ENCODE measurements at places on chromosomes 13 and 19. TPM values are rescaled to one million over a fixed set of nuclear protein-coding genes. Genes with fewer than 3 reads are reported as not detected.

DNA sequence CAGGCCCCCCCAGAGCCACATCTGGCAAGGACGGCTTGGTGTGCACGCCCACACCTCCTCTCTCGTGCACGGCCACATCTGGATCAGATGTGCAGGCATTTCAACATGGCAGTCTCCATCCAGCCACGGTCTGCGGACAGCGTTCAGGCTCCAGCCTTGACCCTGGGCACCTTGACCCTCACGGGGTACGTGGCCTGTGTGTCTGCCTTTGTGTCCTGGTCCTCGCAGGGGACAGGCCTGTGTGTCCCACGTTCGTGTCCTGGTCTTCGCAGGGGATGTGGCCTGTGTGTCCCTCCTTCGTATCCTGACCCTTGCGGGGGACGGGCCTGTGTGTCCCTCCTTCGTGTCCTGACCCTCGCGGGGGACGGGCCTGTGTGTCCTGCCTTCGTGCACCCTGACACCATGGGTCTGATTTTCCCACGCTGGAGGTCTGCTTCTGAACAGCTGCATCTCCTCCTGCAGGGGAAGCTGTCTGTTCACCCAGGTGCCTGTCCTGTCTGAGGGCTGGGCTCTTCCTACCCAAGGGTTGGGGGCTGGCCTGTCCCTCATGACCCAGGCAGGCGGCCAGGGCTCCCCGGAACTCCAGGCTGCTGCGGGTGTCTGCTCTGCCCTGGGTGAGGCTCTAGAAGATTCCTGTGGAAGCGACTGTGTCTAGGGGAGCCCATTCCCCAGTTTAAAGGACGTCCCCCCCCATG lies 25.3 kb downstream of the RASA3 start:
- peaks cover 6% of the 10 kb centered on the region for H3K27me3 ChIP-seq
- DNase-seq = no peak
- no peak overlapping the region for H3K27ac ChIP-seq
- H3K36me3 ChIP-seq = no peaks in the 10 kb centered on the region
- H3K4me3 ChIP-seq = no peak overlapping the region
- H3K4me1 ChIP-seq = peaks cover 24% of the 10 kb centered on the region

DNA sequence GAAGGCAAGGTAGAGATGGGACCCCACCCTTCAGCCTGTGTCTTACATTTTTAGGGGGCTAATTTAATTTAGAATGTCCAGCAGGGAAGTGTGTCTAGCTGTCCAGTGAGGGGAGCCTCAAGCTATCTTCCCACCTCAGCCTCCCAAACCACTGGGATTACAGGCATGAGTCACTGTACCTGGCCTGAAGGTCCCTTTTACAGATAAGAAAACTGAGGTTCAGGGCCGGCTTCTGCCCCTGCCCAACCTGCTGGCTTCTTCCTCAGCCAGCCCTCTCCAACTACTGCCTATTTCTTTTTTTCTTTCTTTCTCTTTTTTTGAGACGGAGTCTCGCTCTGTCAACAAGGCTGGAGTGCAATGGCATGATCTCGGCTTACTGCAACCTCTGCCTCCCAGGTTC lies 19.4 kb upstream of the HOMER3 start:
- no peaks in the 10 kb centered on the region for H3K36me3 ChIP-seq
- no peak overlapping the region for H3K4me3 ChIP-seq
- no peaks in the 10 kb centered on the region for H3K4me1 ChIP-seq

DNA sequence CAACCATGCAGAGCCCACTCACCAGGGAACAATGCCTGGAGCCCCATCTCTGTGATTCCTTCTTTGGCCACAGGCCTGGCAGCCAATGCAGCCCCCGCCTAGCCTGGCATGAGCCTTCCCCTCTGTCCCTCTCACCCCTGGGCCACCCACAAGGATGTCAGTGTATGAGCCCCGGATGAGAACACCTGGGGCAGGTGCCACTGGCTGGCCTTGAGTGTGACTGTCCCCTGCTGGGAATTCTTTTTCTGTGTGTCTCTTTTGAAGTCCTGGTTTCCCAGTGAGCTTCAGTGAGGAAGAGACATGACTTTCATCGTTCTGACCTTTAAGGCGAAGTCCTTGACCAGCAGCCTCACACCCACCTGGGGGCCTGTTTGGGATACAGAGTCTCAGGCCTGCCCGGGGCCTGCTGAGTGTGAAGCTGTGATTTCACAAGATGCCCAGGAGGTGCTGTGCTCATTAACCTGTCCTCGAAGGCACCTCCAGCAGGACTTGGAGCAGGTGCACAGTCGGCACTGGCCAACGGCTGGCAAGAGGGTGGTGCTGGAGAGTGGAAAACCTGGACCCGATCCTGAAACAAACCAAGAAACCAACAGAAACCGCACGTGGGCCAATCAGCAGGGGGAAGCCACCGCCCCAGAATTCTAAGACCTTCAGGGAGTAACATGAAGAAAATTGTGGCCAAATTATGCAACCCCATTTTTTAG lies 27.4 kb upstream of the SPACA7 start:
- H3K4me3 ChIP-seq = no peak overlapping the region
- peaks cover 19% of the 10 kb centered on the region for H3K4me1 ChIP-seq
- DNase-seq = no peak
- H3K27me3 ChIP-seq = peaks cover 86% of the 10 kb centered on the region
- no peak overlapping the region for H3K27ac ChIP-seq

- H3K27me3 ChIP-seq = peaks cover 14% of the 10 kb centered on the region
- H3K36me3 ChIP-seq = no peaks in the 10 kb centered on the region
- no peak overlapping the region for H3K4me3 ChIP-seq
- H3K4me1 ChIP-seq = no peaks in the 10 kb centered on the region
- no peak overlapping the region for H3K27ac ChIP-seq
Measured at GRCh38 chr13:102328909-102329308, 72.9 kb downstream of the FGF14 start.

DNA sequence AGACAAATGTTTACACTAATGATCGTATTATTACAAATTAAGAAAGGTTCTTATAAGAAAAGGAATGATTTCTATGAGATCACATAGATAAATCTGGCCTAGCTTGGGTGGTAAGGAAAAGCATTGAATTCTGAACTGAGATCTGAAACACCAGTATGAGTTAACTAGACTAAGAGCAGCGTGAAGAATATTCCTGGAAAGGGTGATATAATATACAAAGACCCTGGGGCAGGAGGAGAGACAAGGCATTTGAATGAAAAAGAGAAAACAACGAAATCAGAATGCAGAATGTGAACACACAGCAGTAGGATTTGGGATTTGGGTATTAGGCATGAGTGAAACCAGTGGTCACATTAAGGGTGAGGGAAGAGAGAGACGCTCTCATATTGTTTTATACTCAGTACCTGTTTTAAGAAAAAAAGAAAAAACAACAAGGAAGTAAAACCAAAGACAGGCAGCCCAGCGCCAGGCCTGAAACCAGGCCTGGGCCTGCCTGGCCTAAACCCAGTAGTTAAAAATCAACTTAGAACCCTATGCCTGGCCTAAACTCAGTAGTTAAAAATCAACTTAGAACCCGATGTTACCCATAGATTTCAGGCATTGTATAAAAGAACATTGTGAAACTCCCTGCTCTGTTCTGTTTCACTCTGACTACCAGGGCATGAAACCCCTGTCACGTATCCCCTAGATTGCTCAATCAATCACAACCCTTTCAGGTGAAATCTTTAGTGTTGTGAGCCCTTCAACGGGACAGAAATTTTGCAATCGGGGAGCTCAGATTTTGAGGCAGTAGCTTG lies 287.1 kb downstream of the ITGBL1 start:
- H3K27ac ChIP-seq = no peak overlapping the region
- H3K27me3 ChIP-seq = no peaks in the 10 kb centered on the region
- no peak overlapping the region for H3K4me3 ChIP-seq

DNA sequence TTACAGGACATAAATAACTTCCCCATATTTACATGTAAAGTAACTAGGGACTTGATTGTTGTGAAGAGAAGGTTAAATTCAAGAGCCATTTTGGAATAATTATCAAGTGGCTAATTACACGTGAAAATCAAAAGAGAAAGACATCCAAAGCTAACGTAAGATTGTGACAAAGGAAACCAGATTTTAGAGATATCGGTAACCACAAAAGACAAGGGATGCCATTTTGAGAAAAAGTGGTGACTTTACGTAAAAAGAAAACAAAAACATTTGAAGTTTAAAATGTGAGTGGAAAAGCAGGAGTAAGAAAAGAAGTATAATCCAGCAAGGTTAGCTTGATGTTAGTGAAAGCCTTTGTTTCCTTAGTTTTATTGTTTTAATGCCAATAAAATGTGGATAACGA lies 10.9 kb upstream of the VWA8 start:
- no peaks in the 10 kb centered on the region for H3K36me3 ChIP-seq
- no peaks in the 10 kb centered on the region for H3K27me3 ChIP-seq
- no peak overlapping the region for H3K27ac ChIP-seq
- no peak overlapping the region for H3K4me3 ChIP-seq

GRCh38 chr19:28899703-28900102 lies 313.2 kb downstream of the UQCRFS1 start:
- H3K27me3 ChIP-seq = peaks cover 11% of the 10 kb centered on the region
- no peak overlapping the region for H3K27ac ChIP-seq
- no peak for DNase-seq
- H3K4me3 ChIP-seq = no peak overlapping the region
- no peaks in the 10 kb centered on the region for H3K36me3 ChIP-seq

- no peak overlapping the region for H3K27ac ChIP-seq
- peaks cover 30% of the 10 kb centered on the region for H3K27me3 ChIP-seq
- peaks cover 6% of the 10 kb centered on the region for H3K4me1 ChIP-seq
- H3K4me3 ChIP-seq = no peak overlapping the region
- DNase-seq = peak; percentile 64
- no peaks in the 10 kb centered on the region for H3K36me3 ChIP-seq
Measured at GRCh38 chr13:111912453-111912866, 154.5 kb upstream of the SOX1 start.

- H3K27me3 ChIP-seq = no peaks in the 10 kb centered on the region
- no peak overlapping the region for H3K4me3 ChIP-seq
- peaks cover 4% of the 10 kb centered on the region for H3K36me3 ChIP-seq
- H3K4me1 ChIP-seq = peaks cover 31% of the 10 kb centered on the region
- H3K27ac ChIP-seq = no peak overlapping the region
- DNase-seq = no peak
Measured at GRCh38 chr13:44876782-44877324, 112.4 kb downstream of the NUFIP1 start.

GRCh38 chr19:57664269-57665127 lies 4.2 kb upstream of the ZSCAN4 start:
- peak overlapping the region; percentile 88 for H3K4me3 ChIP-seq
- peak; percentile 72 for DNase-seq

- H3K27me3 ChIP-seq = no peaks in the 10 kb centered on the region
- peaks cover 11% of the 10 kb centered on the region for H3K4me1 ChIP-seq
- no peak overlapping the region for H3K27ac ChIP-seq
- H3K4me3 ChIP-seq = no peak overlapping the region
- no peaks in the 10 kb centered on the region for H3K36me3 ChIP-seq
Measured at GRCh38 chr13:71661921-71662320, 205.1 kb downstream of the DACH1 start.

- H3K27ac ChIP-seq = no peak overlapping the region
- H3K27me3 ChIP-seq = no peaks in the 10 kb centered on the region
- peaks cover 22% of the 10 kb centered on the region for H3K4me1 ChIP-seq
- H3K36me3 ChIP-seq = peaks cover 4% of the 10 kb centered on the region
- DNase-seq = no peak
Measured at GRCh38 chr19:1947651-1948209, 6.8 kb downstream of the CSNK1G2 start.

DNA sequence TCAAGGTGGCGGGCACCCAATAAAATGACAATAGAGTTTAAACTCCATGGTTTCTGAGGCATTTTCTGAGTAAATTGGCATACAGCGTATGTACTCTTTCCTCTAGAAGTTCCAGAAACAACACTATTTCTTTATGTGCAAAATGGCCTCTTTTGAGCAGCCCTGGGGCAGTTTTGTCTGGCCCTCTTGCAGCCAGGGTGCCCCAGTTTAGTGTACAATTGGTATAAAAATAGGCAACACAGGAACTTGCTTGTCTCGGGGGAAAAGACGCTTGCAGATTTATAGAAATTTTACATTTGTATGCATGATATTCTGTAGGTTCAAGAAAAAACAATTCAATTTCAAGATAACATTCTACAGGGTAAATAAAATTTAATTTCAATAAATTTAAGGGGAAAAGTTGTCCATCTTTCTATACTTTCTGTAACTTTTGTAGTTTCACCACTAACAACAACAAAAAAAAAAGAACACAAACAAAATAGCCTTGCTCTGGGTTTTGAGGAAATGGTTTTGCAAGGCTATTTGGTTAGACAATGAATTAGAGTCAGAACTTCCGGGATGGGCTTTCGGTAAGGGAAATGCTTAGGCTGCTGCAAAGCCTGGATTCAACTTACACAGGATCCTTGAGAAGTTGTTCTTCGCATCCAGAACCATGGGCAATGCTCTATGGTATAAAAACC lies 45.3 kb downstream of the LRCH1 start:
- H3K4me1 ChIP-seq = peaks cover 58% of the 10 kb centered on the region
- no peak for DNase-seq
- H3K4me3 ChIP-seq = no peak overlapping the region
- no peaks in the 10 kb centered on the region for H3K27me3 ChIP-seq

GRCh38 chr19:8308891-8309291 lies 733 bp upstream of the CD320 start:
- H3K27ac ChIP-seq = peak overlapping the region; percentile 73
- H3K27me3 ChIP-seq = peaks cover 3% of the 10 kb centered on the region
- H3K36me3 ChIP-seq = peaks cover 3% of the 10 kb centered on the region
- peak overlapping the region; percentile 95 for H3K4me3 ChIP-seq
- peaks cover 13% of the 10 kb centered on the region for H3K4me1 ChIP-seq

- H3K27me3 ChIP-seq = peaks cover 15% of the 10 kb centered on the region
- peaks cover 8% of the 10 kb centered on the region for H3K4me1 ChIP-seq
- no peak overlapping the region for H3K4me3 ChIP-seq
- no peak for DNase-seq
- no peaks in the 10 kb centered on the region for H3K36me3 ChIP-seq
Measured at GRCh38 chr13:31594056-31594455, 145.3 kb upstream of the RXFP2 start.

GRCh38 chr19:56639217-56639616 lies 3.7 kb upstream of the SMIM17 start:
- no peaks in the 10 kb centered on the region for H3K27me3 ChIP-seq
- H3K36me3 ChIP-seq = peaks cover 11% of the 10 kb centered on the region
- H3K4me3 ChIP-seq = no peak overlapping the region

- H3K4me3 ChIP-seq = peak overlapping the region; percentile 96
- H3K27ac ChIP-seq = peak overlapping the region; percentile 93
- H3K27me3 ChIP-seq = peaks cover 7% of the 10 kb centered on the region
- H3K4me1 ChIP-seq = peaks cover 27% of the 10 kb centered on the region
- peak; percentile 75 for DNase-seq
Measured at GRCh38 chr13:75480671-75481175, 1.2 kb downstream of the TBC1D4 start.

- no peaks in the 10 kb centered on the region for H3K36me3 ChIP-seq
- H3K27me3 ChIP-seq = no peaks in the 10 kb centered on the region
- peaks cover 9% of the 10 kb centered on the region for H3K4me1 ChIP-seq
- H3K27ac ChIP-seq = no peak overlapping the region
- H3K4me3 ChIP-seq = no peak overlapping the region
Measured at GRCh38 chr13:94270556-94270955, 208.9 kb downstream of the DCT start.

GRCh38 chr13:39920613-39921012 lies 265.2 kb downstream of the COG6 start:
- no peaks in the 10 kb centered on the region for H3K36me3 ChIP-seq
- no peaks in the 10 kb centered on the region for H3K27me3 ChIP-seq
- no peak for DNase-seq
- no peak overlapping the region for H3K4me3 ChIP-seq

The ZNF584 gene
- 10.1 TPM for total RNA-seq

The RBM26 gene
- 66.9 TPM for total RNA-seq

The TNFSF11 gene
- total RNA-seq = 0.65 TPM

The RANBP3 gene
- total RNA-seq = 92.4 TPM

The FPR3 gene
- not detected for total RNA-seq

The KLK3 gene
- total RNA-seq = not detected

The ZGLP1 gene
- total RNA-seq = 5.5 TPM

The BCL3 gene
- total RNA-seq = 18.9 TPM
